ENCODE measurements at places on chromosomes 7 and 10. TPM values are rescaled to one million over a fixed set of nuclear protein-coding genes. Genes with fewer than 3 reads are reported as not detected.

Gene RPEL1
- total RNA-seq: 0.10 TPM

Gene FAM25C
- not detected for total RNA-seq

Gene RET
- total RNA-seq: 0.07 TPM

- H3K4me1 ChIP-seq: peaks cover 3% of the 10 kb centered on the region
- no peaks in the 10 kb centered on the region for H3K36me3 ChIP-seq
- DNase-seq: no peak
- no peak overlapping the region for H3K27ac ChIP-seq
Observed at GRCh38 chr10:78769526-78769925, 299.2 kb upstream of the ZMIZ1 start.

DNA sequence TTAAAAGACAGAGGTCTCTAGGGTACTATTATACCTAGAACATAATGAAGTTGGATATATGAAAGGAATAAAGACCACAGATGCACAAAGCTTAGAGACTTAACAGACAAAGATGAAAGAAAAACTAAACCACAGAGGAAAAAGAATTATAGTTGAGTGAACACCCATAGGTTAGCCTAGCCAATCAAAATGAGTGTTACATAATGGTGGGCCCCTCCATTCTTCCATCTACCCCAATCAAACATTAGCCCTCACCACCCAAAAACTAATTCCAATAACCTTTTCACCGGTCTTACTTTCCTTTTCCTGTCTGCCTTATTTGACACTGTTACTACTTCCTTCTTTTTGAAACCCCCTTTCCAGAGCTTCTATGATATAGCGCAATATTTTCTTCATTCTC is 130.1 kb downstream of the ELMO1 start:
- no peak overlapping the region for H3K4me3 ChIP-seq
- H3K27me3 ChIP-seq: no peaks in the 10 kb centered on the region
- H3K4me1 ChIP-seq: peaks cover 26% of the 10 kb centered on the region

- no peaks in the 10 kb centered on the region for H3K27me3 ChIP-seq
- H3K4me3 ChIP-seq: no peak overlapping the region
- no peaks in the 10 kb centered on the region for H3K4me1 ChIP-seq
Observed at GRCh38 chr10:78514459-78514858, 480.8 kb downstream of the RPS24 start.

All from activated CD4-positive, alpha-beta memory T cell treated with anti-CD3 and anti-CD28 coated beads for 36 hours (primary cell).